H1 (cell line): ENCODE measurements at places on chromosomes 16 and 17. TPM values are rescaled to one million over a fixed set of nuclear protein-coding genes. Genes with fewer than 3 reads are reported as not detected.

Gene CBLN1
- 0.97 and 1.8 TPM in 2 replicates for polyA plus RNA-seq

DNA sequence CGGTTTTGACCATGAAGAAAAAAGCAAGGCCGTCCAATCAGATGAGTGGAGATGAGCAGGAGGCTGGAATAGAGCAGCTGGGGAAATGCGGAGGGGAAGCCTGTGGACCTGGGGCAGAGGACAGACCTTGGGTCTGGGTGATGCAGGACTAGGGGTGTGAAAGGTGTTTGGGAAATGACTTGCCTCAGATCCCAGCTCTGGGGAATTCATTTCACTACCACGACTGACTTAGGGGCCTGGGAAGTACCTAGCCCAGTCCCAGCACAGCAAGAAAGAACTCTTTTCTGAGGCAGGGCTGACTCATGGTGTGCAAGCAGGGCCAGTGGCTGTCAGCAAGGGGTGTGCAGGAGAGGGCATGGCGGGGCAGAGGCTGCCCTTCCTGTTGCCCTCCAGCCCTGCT lies 14.8 kb downstream of the DNAI2 start:
- no peak for DNase-seq
- H3K27ac ChIP-seq = no peak overlapping the region
- no peaks in the 10 kb centered on the region for H3K36me3 ChIP-seq
- no peaks in the 10 kb centered on the region for H3K27me3 ChIP-seq

DNA sequence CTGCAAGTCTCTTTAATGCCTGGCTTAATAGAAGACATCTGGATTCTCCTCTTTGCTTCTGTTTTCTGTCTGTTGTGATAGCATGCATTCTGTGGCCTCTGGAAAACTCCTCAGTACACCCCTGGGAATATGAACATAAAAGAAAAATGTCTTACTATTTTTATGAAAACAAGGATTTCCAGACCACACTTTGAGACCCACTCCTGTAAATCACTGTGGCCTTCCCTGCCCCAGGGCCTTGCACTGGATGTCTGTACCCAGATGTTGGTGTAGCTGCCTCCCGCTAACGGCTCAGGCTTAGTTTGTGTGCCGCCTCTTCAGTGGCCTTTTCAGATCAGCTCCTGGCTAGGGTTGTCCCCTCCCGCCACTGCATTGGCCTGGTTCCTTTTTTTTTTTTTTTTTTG lies 126.6 kb downstream of the SOCS1 start:
- no peaks in the 10 kb centered on the region for H3K27me3 ChIP-seq
- H3K27ac ChIP-seq = no peak overlapping the region
- H3K4me3 ChIP-seq = no peak overlapping the region
- no peaks in the 10 kb centered on the region; the same call in 1 of the 2 replicates for H3K36me3 ChIP-seq

DNA sequence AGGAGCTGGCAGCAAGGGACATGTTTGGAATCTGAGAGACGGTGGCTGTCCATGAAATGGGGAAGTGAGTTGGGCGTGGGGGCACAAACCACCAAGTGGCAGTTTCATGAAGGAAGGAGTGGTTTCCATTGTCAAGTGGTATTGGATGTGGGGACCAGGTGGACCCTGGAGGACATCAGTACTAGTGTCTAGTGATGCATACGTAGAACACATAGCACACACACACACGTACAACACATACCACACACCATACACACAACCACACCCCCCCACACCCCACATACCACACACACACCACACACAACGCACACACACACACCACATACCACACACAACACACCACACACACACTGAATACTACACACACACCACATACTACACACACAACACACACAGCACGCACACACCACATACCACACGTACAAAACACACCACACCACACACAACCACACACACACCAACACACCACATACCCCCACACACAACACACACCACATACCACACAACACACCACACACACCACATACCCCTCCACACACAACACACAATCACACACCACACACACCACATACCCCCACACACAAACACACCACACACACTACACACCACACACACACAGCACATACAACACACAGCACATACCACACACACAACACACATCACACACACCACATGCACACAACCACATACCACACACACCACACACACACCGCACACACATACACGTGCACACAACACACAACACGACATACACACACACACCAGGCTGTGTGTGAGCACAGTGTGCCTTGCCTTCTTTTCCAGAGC lies 41.1 kb upstream of the GSE1 start:
- no peaks in the 10 kb centered on the region for H3K36me3 ChIP-seq
- H3K27me3 ChIP-seq = peaks cover 2% of the 10 kb centered on the region; the same call in 1 of the 2 replicates
- 0 out of 2 replicates have a peak overlapping the region, but pooled peaks have one; percentile 12 for H3K27ac ChIP-seq

- no peaks in the 10 kb centered on the region for H3K27me3 ChIP-seq
- peaks cover 13% of the 10 kb centered on the region for H3K4me1 ChIP-seq
- H3K4me3 ChIP-seq = no peak overlapping the region
- no peak overlapping the region for H3K27ac ChIP-seq
Measured at GRCh38 chr16:5062790-5063765, 2.7 kb downstream of the C16orf89 start.

Gene KRT12
- 0.03 TPM in 1 of 2 replicates, not detected in the other for polyA plus RNA-seq

DNA sequence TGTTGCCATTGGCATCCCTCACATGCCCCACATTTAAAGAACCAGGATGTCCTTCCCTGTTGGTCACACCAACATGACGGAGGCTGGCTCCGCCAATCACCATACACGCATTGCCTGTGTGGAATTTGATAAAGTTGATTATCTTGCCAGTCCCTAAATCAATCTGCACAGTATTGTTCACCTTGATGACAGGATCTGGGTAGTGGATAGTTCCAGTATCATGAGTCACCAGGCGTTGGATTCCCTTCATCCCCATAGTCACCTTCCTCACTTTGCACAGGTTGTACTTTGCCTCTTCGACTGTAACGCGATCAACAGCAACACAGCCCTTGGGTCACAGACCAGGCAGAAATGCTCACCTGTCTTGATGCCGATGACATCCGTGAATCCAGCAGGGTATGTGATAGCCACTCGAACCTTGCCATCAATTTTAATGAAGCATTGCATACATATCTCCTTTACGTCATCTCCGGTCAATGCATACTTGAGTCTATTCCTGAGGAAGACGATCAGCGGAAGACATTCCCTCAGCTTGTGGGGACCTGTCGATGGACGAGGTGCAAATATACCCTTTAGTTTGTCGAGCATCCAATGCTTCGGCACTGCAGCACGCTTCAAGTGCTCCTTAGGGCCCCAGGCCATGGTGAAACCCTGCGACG lies 14.2 kb downstream of the CTRB2 start:
- H3K27me3 ChIP-seq = no peaks in the 10 kb centered on the region
- no peak overlapping the region for H3K4me3 ChIP-seq
- no peak overlapping the region for H3K27ac ChIP-seq
- no peak for DNase-seq

GRCh38 chr17:76078860-76079534 lies at the start of gene ZACN:
TSS of gene ZACN (plus strand) at chr17:76079182. CDS start at chr17:76079265, 83 bp downstream.
- H3K36me3 ChIP-seq = peaks cover 9% of the 10 kb centered on the region; the same call in 1 of the 2 replicates
- H3K27ac ChIP-seq = no peak within 1 kb of the TSS
- peak within 1 kb of the TSS; percentile 15; the same call in 1 of the 2 replicates for H3K4me3 ChIP-seq

DNA sequence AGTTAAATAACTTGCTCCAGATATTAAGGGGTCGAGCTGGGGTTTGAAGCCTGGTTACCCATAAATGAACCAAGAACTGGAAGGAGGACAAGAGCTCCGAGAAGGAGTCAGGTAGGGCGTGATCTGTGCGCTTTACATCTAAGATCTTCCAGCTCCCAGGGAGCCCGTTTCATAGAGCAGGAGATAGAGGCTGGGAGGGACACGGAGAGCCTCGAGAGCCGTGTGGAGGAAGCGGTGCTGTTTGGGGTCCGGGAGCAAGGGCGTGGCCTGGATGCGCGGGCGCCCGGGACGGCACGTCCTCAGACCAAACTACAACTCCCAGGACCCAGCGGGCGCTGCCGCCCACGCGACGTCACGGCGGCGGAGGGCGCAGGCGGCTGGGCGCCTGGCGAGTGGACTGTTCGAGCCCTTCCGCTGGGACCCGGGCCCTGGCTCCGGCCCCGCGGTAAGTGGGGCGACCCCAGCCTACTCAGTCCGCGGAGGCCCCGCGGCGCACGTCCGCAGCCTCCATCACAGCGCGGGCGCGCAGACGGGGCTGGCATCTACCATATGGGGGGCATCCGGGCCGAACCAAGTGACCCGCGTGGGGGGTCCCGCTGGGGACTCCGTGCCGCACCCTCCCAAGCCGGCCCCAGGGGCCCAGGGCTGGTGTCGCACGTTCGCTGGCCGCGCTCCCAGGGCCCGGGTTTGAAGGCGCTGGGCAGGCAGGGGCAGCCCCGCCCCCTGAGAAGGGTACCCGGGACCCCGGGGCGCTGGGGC lies at the start of gene BCKDK:
BCKDK (plus strand) TSS at position 352 of the 759 bp plus-strand sequence. CDS start 838 bp downstream, outside the sequence.
- H3K4me3 ChIP-seq = peak within 1 kb of the TSS; percentile 61
- peaks cover 14% of the 10 kb centered on the region for H3K36me3 ChIP-seq
- DNase-seq = peak; percentile 85
- no peak within 1 kb of the TSS for H3K27ac ChIP-seq
- H3K27me3 ChIP-seq = no peaks in the 10 kb centered on the region

Gene MED31
- polyA plus RNA-seq = 2.4 and 4.6 TPM in 2 replicates

DNA sequence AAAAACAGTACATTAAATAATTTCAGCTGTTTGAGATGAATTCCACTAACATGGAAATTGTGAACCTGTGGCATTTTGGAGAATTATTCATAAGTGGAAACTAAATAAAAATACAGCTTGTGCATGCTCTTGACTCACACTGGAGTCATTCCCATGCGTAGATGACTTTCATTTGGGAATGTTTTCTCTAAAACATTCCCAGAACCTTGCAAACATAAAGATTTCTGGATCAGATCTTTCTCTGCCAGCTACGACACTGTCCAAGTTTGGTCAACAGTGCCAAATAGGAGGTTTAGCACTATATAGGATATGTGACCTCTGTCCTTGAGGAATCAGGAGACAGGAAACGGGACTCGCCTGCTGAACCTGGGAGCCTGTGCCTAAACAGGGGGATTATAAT lies 400.9 kb downstream of the SLC39A11 start:
- no peaks in the 10 kb centered on the region for H3K27me3 ChIP-seq
- H3K27ac ChIP-seq = no peak overlapping the region
- no peaks in the 10 kb centered on the region for H3K36me3 ChIP-seq

DNA sequence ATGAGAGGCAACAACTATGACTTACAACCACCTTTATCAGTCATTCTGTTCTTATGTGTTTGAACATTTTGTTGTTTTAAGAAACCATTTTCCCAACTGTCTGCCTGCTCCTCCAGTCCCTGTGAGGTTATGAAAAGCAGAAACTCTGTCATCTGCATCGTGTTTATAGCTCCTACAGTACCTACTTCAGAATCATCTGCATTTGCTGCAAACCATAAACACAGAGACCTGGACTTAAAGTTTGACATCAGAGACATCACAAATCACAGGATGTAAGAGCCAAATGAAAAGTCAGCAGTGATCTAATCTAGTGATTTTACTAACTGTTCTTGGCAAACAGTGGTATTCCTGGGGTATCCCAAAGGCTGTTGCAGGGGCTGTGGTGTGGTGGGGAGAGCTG lies 55.2 kb downstream of the CDH11 start:
- DNase-seq = no peak
- no peak overlapping the region for H3K27ac ChIP-seq
- H3K36me3 ChIP-seq = no peaks in the 10 kb centered on the region
- no peaks in the 10 kb centered on the region for H3K27me3 ChIP-seq

Gene INCA1
- 0.80 and 0.89 TPM in 2 replicates for polyA plus RNA-seq
